ENCODE measurements at places on chromosomes 4 and X.

GRCh38 chr4:13659341-13660070 lies 32.0 kb upstream of the BOD1L1 start:
- DNase-seq = no peak

DNA sequence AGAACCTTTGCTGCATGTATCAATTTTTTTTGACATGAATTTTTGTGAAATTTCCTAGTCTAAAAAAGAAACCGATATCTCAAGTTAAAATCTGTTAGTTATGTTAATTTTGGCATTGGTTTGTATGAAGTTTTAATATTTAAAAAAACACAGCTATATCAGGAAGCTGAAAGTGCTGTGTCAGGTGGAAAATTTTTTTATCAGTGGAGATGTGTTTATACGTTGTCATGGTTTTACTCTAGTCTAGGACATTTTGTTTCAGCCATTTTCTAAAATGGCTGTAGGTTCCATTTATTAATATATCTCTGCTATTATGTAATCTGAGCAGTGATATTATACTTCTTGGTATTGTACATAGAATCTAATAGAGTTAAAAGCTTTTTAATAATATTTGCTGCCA lies 34.2 kb downstream of the OCRL start:
- no peak for DNase-seq

DNA sequence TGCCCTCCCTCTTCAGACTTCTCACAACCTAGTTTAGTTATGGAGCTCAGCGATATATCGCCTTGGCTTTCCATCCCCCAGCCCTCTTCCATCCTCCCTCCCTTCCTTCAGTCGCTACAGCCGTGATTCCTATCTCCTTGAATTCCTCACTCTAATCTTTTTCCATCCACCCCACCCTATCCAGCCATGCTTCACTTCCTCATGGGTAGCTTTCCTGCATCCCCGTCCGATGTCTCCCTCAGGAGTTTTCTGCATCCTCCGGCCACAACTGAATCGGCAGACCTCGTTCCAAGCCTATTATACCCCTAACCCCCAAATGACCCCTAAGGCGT lies 456 bp downstream of the SNX12 start:
- no peak for DNase-seq

DNA sequence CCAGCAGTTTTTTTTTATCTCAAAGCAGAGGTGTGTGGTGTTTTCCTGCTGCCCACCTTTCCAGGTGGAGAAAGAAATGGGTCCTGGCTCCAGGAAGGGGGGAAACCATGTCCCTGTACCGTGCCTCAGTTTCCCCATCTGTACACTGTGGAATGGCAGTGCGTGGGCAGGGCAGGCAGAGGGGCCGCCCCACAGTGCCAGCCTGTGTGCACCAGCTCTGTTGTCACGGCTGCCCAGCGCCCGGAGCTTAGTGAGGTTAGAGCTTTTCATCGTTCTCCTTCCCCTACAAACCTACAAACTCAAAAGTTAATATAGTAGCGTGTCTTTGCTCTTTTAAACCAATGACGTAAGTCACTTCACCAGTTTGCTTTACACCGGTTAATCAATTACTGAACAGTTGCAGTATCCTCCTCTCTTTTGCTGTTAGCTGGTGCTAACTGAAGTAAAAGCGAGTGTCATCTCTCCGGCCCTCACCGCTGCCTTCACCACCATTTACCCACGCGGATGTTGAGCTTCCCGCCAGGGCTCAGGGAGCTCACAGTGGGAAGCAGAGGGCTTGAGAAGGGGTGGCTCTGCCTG lies 114.8 kb upstream of the ADRA2C start:
- DNase-seq = no peak

DNA sequence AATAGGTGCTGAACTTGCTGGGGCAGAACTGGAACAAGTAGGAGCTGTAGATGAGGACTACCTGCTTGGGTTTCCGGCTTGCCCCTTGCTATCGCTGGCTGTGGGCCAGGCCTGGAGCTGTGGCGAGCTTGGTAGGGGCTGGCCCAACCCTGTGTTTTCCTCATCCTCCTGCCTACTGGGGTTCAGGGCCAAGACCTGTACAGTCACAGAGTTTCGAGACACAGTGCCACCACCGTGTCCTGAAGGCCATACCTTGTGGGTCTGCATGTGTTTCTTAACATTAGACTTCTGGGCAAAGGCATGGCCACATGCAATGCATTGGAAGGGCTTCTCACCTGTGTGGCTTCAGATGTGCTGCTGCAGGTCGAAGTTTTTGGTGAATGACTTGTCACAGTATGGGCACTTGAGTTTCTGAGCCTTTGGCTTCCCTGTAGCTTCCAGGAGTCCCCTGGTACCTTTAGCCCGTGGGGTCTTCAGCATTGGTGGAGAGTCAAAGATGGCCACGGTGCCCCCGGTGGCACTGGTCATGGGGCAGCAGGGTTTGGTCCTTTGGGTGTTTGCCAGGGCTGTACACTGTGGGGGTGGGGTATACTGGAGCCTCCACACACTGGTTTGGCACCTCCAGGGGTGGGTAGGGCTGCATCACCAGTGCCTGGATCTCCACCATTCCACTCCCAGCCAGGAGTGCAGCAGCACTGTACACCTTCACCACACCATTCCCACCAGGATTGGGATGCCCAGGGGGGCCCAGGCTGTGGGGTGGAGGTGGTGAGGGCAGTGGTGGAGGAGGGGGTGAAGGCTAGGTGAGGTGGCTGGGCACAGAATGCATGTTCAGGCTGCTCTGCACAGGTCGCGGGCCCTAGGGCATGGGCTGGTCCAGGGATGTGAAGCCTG lies 52.1 kb downstream of the CFAP299 start:
- no peak for DNase-seq

- DNase-seq = no peak
Measured at GRCh38 chrX:110435196-110435595, 76.5 kb downstream of the RTL9 start.

- no peak for DNase-seq
Measured at GRCh38 chr4:176680668-176681180, 112.0 kb downstream of the VEGFC start.

GRCh38 chr4:121252224-121252806 lies 88.2 kb upstream of the TNIP3 start:
- peak; percentile 34 for DNase-seq

DNA sequence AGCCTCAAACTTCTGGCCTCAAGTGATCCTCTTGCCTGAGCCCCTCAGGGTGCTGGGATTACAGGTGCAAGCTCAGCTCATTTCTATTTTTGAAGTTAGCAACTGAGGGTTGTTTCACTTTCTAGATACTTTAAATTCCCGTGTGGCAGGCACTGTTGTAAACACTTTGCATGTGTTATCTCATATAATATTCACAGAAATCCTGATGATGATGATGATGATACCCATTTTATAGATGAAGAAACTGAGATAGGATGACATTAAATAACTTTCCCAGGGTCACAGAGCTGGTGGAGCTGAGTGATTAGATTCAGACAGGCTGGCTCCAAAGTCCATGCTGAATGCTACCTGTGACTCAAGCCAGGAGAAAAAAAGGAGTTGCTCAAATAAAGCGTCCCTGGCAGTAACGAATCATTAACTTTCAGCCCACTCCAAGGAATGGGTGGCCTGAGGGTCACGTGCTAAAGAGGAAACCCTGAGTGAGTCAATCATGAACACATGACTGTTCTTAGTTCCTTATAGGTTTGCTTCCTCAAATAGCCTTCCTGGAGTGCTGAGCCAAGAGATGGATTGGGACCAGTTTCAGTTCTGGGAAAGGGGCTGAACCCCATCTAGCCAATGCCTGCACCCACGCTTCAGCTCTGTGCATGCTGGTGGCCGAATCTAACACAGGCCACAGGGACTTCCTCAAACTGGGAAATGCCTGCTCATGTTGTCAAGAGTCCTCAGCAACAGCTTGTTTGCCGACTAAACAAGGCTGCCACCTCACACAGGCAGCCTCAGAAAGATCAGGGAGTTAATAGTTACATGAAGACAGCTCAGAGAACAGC lies 52.8 kb downstream of the RBM47 start:
- DNase-seq = no peak

- DNase-seq = no peak
Measured at GRCh38 chr4:187268940-187269339, 545.3 kb upstream of the FAT1 start.

- DNase-seq = no peak
Measured at GRCh38 chrX:14616301-14616700, 87.0 kb downstream of the GLRA2 start.

GRCh38 chrX:47611926-47612325 lies 7.7 kb downstream of the SYN1 start:
- no peak for DNase-seq

DNA sequence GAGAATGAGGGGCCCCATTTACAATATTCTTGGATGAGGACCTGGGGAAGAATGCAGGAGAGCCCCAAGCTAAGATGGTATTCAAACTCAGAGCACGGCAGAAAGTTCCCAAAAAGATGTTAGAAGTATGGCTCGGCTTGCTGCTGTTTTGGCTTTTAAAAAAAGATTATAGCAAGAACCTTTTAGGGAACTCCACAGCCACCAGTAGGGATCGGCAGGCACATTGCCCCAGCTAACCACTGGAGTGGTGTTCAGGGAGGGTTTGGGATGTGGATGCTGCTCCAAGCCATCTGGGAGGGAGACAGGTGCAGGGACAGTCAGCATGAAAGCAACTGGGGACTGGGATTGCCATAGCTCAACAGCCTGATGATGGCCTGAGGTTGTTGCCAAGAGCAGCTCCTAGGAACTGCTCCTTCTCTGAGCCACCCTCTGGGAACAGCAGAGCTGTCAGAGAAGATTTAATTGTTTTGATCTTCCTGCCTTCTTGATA lies 63.0 kb downstream of the SORBS2 start:
- DNase-seq = no peak

- DNase-seq = no peak
Measured at GRCh38 chr4:173489514-173489913, 40.5 kb downstream of the HAND2 start.

- no peak for DNase-seq
Measured at GRCh38 chrX:133938530-133938929, 46.9 kb downstream of the GPC3 start.

DNA sequence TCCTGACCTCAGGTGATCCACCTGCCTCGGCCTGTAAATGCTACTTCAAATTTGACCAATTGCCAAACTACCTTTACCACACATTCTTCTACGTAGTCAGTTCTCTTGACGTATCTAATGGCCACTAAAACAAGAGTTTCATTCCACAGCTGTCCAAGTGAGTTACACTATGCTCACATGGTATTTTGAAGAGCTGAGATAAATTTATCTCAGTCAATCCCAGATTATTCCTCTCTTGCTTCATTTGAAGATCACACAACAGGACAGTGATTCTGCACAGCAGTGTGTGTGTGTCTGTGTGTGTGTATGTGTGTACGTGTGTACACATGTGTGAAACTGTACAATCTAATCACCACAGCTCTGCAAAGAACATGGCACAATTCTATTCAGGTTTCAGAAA lies 133.4 kb downstream of the APBB2 start:
- DNase-seq = no peak

- no peak for DNase-seq
Measured at GRCh38 chr4:92303621-92304027, at the start of gene GRID2. Gene GRID2, plus strand, starts transcription at chr4:92303966.

GRCh38 chr4:8507196-8507570 lies 66.6 kb downstream of the TRMT44 start:
- DNase-seq = no peak

GRCh38 chr4:54677853-54678650 lies 20.3 kb downstream of the KIT start:
- DNase-seq = no peak

- peak; percentile 4 for DNase-seq
Measured at GRCh38 chrX:48083212-48083611, 11.8 kb upstream of the ZNF630 start.

DNA sequence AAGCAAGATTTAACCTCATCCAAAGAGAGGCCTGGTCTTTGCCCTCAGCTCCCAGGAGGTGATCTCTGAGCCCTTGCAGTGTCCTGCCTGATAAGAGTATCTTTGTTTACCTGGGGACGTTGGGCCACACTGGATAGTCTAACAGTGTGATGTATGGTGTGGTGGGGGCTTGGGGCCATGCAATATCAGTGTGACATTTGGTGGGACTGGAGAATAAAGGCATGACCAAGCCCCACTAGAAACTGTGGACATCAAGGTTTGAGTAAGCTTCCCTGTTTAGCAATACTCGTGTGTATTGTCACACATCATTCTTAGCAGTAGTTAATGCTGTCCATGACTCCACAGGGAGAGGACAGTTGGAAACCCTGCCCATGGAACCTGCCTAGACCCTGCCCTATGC lies 34.4 kb downstream of the BBS12 start:
- DNase-seq = no peak

- no peak for DNase-seq
Measured at GRCh38 chrX:80216086-80216485, 201.5 kb downstream of the TBX22 start.

GRCh38 chr4:171956678-171957077 lies 143.5 kb downstream of the GALNTL6 start:
- DNase-seq = no peak

DNA sequence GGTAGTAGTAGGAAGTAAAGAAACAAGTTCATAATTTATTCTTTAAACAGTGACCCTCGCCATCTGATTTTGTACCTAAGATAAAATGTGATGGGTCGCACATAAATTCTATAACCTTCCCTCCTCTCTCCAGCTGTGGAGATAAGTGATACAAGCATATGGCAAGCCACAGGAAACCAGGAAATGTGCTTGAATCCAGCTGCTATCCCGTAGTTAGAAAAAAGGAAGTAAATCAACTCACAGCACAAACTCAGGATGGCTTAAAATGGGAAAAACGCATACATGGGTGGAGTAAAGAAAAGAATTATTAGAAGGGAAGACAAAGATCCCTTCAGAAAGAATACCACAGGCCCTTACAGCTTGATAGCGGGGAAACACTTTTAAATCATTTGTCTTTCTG lies 78.2 kb downstream of the ZNF827 start:
- DNase-seq = no peak

DNA sequence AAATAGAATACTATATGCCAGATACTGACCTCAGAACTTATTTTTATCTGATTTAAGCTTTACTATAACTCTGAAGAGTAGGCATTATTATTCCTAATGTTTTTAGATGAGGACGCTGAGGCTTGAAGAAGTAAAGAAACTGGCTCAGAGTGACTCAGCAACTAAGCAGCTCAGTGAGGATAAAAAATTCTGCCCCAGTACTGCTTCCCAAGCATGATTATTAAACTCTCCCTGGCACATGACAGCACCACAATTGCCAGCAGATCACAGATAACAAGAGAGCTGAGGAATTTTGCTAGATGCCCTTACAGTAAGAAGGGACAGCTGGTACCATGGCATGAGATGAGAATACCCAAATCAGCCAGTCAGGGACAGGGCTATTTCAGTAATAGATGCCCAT lies 219.4 kb downstream of the NKX6-1 start:
- no peak for DNase-seq

DNA sequence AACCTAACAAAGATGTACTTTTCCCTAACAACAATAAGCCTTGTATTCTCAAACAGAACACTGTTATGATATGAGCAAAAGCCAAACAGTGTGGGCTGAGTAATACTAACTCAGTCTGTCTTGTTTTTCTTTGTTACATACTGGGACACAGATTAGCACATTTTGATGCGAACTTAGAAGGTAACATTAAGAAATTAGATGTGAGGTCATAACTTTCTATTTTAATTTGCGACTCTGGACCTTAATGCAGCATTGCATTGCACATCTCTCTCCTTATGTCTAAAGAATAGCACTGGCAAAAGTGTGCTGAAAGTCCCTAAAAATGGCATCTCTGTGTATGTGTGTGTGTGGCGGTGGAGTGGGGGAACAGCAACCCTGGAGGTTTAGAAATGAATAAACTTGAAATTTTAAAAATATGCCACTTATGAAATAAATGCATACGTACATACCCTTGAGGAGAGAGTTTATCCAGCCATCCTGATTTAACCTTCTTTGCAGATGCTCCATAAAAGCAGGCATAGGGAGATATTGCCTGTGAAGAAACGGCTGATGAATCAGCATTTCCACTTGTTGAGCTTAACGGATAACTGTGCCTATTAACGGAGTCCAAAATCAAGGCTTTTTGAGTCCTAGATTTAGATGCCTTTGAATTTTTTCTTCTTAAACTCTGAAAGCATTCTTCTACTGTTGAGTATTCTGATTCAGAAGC lies 34.2 kb downstream of the ARAP2 start:
- DNase-seq = no peak
